ENCODE measurements at places on chromosomes 2 and 18. TPM values are rescaled to one million over a fixed set of nuclear protein-coding genes. Genes with fewer than 3 reads are reported as not detected.

GRCh38 chr18:61323951-61324350 lies 9.3 kb upstream of the CDH20 start:
- no peak for DNase-seq

DNA sequence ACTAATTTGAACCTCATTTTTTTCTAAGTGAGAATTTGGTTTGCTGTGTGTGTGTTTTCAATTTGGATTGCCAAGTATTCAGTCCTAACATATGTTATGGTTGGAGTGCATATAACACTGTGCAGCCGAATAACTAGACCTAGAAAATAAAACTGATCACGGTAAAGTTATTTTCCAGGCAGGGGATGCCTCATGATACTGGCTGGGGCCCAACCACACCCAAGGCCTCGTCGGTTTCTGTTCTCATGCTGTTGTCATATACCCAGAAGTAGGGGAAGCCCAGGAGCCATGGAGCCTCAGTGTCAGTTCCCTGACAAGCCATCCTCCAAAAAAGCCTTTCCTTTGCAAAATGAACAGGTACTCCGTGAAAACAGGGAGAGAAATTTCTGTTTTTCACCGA lies 160.2 kb downstream of the GBX2 start:
- peak; percentile 40 for DNase-seq

GRCh38 chr18:36352384-36352783 lies 54.9 kb downstream of the FHOD3 start:
- no peak for DNase-seq

DNA sequence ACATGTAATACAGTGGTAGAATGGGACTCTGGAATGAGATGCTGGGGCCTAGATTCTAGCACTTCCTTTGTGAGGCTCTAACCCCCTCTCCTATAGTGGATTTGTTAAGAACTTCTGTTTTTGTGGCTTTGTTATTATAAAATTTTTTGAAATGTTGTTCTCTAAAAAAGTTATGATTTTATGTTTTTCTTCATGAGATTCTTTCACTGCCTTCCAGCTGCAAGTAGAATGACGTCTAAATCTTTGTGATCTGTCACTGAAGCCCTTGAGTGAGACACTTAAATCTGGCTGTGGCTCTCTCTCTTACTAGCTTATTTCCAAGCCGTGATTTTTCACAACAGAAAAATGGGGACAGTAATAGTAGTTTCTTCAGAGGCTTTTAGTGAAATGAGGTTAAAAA lies 1.6 kb downstream of the CASP8 start:
- DNase-seq = no peak

DNA sequence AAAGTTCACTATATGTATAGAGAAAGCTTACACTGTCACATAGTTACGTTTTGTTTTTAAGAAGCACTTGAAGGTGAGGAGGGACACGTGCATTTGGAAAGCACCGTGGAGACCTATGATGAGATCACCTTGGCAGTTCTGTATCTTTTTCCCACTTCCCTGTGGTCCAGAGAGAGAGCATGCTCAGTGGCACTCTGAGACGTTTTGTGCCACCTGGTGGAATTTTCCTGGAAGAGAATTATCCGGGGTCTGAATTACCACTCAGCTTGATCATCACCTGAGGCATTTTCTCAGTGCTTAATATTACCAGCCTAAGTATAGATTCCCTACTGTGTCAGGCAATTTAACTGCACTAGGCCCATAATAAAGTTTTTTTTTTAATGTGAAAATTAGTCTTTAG lies 469.4 kb upstream of the SMIM21 start:
- peak; percentile 3 for DNase-seq

- no peak for DNase-seq
Observed at GRCh38 chr18:43888598-43888997, 611.3 kb upstream of the SYT4 start.

POTEI gene
- total RNA-seq = not detected

LYG1 gene
- not detected for total RNA-seq

LAMA3 gene
- total RNA-seq = 0.43 TPM

PCARE gene
- not detected for total RNA-seq

ARL4C gene
- total RNA-seq = 39.8 TPM

CAVIN2 gene
- 3.2 TPM for total RNA-seq

Measured in G401 (cell line).